ENCODE measurements at places on chromosomes 3 and 15.

DNA sequence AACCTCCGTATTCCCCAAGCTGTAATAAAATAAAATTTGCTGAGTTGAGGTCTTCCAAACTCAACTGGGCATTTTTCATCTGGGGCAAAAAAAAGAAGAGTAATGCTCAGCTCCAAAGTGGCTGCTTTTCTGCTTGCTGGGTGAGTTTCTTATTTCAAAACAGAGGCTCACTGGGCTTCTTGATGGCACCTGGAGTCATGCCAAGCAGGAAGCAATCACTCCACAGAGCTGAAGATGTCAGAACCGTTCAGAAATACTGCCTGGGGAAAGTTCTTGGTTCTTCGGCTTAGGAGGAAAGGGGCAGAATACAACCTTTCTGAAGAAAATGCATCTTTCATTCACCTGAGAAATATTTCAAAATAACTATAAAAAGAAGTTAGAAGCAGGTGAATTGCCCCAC is 4.1 kb downstream of the CCR9 start:
- DNase-seq = no peak

DNA sequence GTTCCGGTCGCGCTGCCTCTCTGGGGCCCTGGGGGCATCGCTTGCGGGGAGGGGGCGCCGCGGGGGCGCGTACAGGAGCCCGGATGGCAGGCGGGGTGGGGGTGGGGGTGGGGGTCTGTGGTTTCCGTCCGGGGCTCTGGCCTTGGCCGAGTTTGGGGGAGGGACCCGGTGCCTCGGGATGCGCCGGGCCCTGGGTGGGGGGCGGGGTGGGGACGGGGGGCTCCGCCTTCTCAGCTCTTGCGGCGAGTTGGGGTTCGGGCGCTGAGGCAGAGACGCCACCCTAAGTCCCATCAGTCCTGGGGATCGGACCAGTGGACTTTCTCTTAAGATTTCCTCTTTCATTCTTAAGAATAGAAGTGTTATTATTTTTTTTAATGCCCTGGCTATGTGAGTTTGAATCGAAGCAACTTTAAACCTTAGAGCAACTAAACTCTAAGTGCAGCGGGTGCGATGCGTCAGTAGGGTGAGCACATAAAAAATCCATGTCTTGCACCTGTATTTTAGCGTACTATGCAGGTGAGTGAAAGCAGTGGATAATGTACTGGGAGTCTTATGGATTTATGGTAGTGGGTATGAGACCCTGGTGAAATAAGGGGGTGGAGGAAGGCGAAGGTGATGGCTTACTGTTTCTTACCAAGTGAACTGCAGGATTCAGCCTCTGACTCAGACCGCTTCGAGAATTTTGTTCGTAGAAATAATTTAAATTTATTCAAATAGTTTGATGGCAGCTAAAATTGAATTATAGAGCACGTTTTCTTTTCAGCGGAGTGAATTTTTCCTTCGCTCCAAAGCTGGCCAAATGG is 762 bp downstream of the CTNNB1 start:
- DNase-seq = peak; percentile 29

DNA sequence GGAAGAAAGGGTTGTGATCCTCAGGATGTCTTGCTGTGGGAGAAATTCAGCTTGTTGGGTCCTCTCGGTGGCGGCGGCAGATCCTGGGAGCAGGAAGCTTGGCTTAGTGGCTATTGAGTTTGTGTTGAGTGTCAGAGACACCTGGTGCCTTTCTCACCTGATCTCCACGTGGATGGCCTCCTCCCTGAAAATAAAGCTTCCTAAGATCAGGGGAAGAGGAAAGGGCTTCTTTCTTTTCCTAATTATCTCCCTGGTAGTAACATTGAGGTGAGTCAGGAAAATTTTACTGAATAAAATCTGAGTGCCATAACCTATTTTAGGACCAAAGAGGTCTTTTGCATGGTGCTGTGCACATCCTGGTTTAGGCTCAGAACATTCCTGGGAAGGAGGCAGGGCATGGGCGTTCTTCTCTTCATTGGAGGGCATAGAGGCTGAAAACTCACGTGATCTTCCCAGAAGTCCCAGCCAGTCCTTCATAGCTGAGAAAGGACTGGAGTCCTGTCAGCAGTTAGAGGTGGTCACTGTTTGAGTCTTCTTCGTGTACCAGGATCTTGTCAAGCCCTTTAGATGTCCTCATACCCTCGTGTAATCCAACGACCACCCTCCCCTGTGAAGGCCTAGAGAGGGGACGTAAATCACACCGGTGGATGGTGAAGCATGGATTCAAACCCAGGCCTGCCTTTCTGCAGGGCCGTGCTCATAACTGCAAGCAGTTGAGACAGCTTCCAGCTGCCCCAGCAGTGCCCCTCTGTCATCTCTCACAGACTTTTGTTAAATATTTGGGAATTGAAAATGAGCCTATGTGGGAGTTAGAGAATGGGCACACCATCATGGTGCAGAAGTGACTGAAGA is 1.1 kb downstream of the CMTM8 start:
- DNase-seq = no peak

GRCh38 chr3:157718800-157719199 is 215.6 kb upstream of the VEPH1 start:
- no peak for DNase-seq

DNA sequence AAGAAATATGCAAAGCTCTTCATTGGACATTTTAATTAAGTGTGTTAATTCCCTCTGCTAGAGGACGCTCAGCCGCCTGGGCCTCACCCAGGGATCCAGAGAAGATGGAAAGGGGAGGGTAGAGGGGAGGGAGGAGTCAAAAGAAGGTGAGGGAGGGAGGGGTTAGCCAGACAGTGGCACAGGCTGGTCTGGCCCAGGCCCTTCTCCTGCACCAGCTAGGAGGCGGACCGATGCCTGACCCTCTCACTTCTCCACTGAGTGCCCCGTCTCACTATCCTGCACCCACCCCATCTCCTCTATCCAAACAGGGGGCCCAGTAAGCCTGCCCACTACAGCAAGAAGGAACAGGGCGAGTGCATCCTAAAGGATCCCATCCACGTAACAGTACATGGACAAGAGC is 22.9 kb downstream of the RAB6B start:
- DNase-seq = no peak

GRCh38 chr3:106068795-106069194 is 200.0 kb upstream of the CBLB start:
- DNase-seq = no peak

DNA sequence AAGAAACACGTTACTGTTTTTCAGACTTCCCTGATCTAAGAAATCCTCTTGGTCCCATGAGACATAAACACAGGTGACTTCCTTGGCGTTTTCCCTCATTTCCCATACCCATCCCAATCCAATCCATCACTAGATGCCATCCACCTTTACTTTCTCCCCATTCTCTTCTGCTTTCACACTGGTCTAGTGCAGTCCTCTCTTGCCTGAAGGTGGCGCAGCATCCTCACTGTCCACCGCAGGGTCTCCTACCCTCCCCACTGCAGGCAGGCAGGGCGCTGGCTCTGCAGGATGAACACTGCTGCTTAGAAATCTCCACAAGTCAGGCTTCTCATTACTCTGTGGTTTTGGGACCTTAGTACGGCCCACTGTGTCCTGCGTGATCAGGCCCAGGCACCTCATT is 58.2 kb downstream of the RAB7A start:
- peak; percentile 48 for DNase-seq

DNA sequence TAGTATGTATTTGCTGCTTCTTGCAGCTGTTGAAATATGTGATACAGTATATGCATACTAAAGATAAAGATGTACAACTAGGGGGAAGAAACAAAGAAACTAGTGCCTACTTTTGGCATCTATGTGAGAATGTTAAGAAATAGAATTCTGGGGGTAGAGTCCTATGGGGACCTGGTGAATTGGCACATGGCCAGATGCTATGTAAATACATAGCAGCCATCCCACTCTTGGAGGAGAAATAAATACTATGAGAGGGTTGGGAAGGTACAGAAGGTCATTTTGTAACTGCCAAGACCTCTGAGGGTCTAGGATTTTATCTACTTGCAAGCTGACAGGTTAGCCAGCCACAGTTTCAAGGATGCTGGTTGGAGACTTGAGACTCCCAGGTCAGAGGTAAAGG is 298.3 kb upstream of the TBL1XR1 start:
- no peak for DNase-seq

Data from stimulated activated CD4-positive, alpha-beta T cell treated with anti-CD3 and anti-CD28 coated beads, Interleukin-1b, Interleukin-23, amount 100 ng/mL, for 4 hours (primary cell).